ENCODE measurements at places on chromosomes 2 and 18.

- DNase-seq, result peak; percentile 56
Observed at GRCh38 chr2:56185101-56185581, 1.4 kb downstream of the CCDC85A start.

DNA sequence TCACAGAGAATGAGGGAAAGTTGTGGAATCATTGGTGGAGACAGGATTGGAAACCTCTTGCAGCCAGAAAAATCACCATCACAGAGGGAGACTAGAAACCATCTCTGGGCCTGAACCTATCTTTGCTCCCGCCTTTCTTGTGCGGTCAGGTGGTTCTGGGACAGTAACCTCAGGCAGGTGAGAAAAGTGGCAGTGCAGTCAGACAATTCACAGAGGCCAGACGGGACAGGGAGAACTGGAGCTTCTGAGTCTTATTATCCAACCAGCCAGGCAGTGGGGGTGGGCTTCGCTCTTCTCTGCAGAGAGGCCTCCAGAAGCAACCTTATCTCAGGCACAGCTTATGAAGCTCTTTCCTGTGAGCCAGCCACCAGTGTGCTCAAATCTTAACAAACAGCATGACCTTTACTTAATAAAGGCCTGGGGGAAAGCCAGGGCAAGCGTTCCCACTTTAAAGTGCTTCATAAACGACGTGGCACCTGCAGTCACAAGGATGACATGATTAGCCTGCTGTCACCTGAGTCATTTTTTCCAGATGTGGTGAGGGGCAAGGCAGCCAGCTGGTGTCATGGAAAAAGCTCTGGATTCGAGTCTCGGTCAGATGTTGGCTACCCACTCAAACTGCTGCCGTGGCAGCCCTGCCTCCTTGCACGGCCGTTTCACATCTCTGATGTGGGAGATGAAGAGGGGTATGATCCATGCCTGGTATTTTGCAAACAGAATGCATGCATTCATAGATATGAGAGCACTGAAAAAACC, 109.7 kb downstream of the B3GNT2 start:
- DNase-seq, result peak; percentile 24

GRCh38 chr2:6787376-6787775, 78.3 kb downstream of the CMPK2 start:
- no peak for DNase-seq

DNA sequence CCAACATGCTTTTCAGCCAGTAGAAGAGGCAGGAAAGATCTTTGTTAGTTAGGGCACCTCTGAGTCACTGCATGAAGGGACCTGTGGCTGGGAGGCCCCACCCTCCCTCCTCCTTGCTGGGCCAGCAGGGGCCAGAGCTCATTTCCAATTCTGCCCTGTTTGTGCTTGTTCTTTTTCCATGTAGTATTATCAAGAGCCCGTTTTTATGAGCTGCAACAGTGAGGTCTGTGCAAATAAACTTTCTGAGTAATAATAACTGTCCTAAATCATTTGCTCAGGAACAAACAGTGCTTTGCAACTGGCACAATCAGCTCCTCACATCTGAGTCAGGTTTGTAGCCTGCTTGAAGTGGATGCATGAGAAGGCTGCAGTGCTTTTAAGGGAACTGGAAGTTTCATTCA, 128.0 kb downstream of the ARL4C start:
- DNase-seq, result peak; percentile 58

DNA sequence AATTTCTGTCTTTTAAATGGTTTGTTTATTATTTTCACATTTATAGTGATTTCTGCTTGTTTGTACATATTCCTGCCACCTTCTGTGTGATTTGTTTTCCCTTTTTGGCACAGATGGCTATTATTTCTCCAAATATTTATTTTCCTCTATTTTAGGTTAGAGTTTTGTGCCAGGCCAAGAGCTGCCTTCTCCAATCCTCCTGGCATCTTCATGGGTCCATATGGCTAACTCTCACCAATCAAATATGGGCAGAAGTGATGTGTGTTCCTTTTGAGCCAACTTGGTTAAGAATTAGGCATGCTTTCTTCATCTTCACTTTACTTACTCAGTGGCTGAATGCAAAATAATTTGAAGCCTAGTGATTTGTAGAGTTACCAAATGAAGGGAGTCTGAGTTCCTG, 697.1 kb upstream of the CELF4 start:
- DNase-seq, result no peak

GRCh38 chr2:149720615-149721014, 133.0 kb upstream of the MMADHC start:
- no peak for DNase-seq

GRCh38 chr2:24814516-24814915, 21.3 kb downstream of the CENPO start:
- no peak for DNase-seq

DNA sequence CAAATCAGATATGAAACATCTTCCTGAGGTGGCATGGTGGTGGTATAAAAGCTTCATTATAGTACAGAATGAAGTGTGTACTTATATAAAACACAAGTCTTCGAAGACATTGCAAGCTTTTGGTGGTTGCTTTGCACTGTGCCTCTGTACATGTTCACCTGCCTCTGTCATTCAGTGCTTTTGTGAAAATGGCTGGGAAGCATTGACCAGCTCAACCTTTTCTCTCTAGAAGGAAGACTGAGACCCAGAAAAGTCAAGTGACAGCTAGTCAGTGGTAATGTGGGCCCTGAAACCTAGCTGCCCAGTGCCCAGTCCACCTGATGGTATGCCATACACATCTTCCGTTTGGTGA, 12.1 kb downstream of the ITGA6 start:
- no peak for DNase-seq

DNA sequence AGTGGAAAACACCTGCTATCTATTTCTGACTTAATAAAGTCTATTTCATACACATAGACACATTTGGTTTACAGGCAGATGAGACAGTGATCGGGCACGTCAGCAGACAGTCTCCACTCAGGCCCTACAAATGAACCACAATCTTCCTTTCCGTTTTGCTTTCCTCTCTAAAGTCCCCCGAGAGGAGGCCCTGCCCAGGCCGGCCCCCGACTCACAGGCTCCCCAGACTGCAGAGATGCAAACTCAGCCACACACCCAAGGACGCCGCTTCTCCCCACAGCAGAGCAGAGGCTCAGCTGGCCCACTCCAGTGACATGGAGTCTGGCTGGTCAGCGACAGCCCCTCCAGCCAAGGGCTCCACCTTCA, 9.3 kb upstream of the MTERF4 start:
- DNase-seq, result no peak

DNA sequence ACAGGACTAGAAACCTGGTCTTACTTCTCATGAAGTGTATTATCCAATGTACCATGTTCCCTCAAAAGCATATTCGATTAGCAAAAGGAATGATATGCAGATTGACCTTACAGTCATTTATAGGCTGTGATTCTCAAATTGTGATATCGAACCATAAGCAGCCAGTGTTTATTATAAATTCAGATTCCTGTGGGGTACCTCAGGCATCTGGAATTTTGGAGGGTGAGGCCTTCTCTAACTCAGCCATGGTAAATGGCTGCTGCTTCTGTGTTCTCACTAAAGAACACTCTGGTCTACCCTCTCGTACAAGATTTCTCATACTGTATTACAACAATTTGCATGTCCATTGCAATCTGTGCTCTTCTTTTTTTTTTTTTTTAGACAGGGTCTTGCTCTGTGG, 84.5 kb downstream of the PRPF40A start:
- no peak for DNase-seq

DNA sequence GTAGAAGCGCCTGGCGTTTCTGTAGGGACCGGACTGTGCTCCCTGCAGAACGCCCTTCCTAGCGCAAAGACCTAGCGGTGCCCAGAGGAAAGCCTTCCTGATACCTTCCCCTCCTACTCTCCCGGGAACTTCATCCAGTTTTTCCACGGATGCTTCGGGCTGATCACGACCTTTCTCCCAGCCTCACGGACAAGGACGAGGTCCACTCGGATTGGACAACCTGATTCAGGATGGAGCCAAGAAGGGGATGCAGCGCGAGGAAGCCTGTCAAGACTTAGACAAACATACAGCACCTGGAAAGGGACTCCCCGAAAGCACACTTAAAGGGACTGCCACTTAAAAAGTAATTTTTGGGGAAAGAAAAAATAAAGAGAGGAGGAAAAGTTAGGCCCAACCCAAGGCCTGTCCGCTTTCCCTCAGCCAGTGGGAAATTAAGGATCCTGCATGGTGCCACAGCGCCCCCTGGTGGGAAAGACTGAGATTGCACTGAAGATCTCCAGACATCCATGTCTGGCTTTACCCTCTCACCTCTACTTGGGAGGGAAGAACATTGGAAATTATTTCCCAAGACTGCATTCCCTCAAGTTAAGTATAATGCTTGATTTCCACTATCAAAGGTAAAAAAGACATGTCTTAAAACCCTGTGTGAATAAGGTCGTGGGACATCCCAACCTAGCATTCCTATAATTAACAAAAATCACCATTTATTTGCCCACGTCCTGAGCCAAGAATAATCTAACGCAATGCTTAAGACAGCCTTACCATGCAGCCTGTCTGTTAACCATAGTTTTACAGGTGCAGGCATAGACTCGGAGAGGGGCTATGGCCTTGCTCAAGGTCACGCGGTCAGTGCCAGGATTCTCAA, 13.4 kb upstream of the COPS8 start:
- DNase-seq, result peak; percentile 53

GRCh38 chr18:11657554-11657953, 31.5 kb upstream of the GNAL start:
- no peak for DNase-seq

- DNase-seq, result no peak
Observed at GRCh38 chr2:240322991-240323390, 112.5 kb upstream of the GPC1 start.

GRCh38 chr2:183113630-183114029, 10.6 kb upstream of the NUP35 start:
- no peak for DNase-seq

DNA sequence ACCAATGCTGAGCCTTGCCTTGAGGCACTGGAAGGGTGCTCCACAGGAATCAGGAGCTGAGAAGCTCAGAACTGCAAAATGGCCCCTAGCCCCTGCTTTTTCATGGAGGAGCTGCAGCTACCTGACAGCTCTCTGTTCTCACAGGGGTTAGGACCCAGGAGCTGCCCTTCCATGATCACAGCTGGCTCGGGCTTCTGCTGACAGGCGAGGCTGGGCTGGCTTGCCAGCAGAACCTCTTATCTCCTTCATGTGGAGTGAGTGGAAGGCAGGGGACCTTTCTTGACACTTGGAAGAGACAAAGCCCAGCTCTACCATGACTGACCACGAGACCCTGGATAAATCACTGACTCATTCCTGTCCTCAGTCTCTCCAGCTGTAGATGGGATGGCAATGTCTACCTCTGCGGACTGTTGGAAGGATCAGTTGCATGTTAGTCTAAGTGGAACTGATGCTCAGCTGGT, 113.4 kb downstream of the CAPN13 start:
- no peak for DNase-seq

GRCh38 chr2:95345563-95346230, 48.5 kb downstream of the KCNIP3 start:
- DNase-seq, result peak; percentile 77

DNA sequence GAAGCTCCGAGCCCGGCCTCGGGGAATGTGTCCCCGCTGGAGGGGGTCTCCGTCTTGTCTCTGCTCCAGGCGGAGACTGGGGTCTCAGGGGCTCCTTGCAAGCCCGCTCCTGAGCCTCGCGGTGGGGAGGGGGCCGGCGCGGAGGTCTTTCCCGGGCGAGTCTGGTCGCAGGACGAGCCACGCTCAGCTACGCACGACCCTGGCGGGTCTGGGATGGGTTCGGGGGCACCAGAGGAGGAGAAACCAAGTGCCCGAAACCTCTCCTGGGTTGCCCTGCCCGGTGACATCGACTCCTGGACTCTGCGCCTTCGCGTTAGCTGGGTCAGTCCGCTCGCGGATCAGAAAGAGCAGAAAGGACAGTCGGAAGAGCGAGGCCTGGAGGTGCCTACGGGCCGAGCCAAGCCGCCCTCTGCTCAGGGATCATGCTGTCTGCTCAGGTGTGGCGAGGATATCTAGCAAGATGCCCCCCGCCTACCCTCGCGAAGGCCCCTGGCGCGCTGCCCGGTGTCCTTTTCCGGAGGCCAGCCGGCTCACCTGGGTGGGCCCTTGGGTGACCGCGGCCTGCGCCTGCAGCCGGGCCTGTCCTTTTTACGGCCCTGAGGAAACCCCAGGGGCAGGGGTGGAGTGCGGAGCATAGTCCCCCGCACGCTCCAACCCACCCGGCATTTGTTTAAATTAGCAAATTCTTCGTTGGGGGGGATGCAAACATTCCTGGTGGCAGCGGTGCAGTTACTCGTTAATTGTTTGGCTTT, 58.7 kb downstream of the SNORC start:
- DNase-seq, result no peak

DNA sequence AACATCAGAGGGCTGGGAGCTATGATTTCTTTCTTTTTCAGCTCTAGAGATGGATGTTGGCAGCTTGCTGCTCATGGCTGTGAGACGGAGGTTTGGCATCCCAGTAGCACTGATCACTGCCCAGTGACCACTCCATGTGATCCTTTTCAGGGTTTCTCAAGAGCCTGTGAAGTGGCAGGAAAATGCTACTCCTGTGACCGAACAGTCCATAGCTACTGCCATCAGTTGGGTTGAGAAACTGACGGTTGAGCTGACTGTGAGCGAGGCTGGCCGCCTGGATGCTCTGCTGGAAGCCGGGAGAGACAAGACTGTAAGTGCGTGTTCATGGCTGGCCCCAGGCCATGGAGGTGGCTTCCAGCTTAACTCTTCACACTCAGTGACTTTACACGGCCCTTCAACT, 34.2 kb downstream of the VWA3B start:
- DNase-seq, result no peak

DNA sequence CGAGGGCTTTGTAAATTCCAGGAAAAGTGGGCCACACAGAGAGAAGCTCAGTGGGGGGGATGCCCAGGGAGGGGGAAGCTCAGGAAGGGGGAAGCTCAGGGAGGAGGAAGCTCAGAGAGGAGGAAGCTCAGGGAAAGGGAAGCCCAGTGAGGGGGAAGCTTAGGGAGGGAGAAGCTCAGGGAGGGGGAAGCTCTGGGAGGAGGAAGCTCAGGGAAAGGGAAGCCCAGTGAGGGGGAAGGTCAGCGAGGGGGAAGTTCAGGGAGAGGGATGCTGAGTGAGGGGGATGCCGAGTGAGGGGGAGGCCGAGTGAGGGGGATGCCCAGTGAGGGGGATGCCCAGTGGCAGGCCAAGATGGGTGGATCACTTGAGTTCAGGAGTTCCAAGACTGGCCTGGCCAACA, 821 bp upstream of the CHRNG start:
- no peak for DNase-seq

DNA sequence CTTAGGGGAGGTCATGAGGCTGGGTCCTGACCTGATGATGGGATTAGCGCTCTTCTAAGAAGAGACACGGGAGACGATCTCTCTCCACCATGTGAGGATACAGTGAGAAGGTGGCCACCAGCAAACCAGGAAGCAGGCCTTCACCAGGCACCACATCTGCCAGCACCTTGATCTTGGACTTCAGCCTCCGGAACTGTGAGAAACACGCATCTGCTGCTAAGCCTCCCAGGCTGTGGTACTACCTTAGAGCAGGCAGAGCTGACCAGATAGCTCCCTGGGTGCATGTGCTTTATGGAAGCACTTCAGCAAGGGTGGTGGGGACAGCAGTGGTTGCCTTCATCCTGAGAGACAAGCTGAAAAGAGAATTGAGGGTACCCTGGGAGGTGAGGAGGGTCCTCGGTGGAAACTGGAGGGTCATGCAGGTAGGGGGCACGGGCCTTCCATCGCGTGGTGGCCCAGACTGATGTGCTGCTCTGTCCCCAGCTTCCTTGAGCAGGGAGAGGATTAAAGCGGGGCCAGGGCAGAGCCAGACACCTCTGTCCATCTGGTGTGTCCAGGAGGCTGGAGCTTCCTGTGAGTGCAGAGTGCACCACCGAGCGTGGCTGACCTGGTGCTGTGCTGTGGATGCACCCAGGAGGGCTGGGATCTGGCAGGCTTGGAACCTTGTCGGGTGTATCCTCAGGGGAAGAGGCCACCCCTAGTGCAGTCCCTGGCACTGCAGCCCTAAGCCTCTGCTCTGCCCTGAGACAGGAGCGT, 42.9 kb upstream of the HS6ST1 start:
- DNase-seq, result no peak

- DNase-seq, result no peak
Observed at GRCh38 chr2:132844585-132844984, 174.6 kb upstream of the LYPD1 start.
